ENCODE measurements at places on chromosomes 1 and 21. TPM values are rescaled to one million over a fixed set of nuclear protein-coding genes. Genes with fewer than 3 reads are reported as not detected.

The SERTAD4 gene
- 0.30 TPM for total RNA-seq

The SPRR4 gene
- total RNA-seq = not detected

The SH3D21 gene
- 1.4 TPM for total RNA-seq

The PLA2G2C gene
- total RNA-seq = not detected

The RHOU gene
- 3.2 TPM for total RNA-seq

The AGT gene
- total RNA-seq = 1.6 TPM

The OR2L2 gene
- not detected for total RNA-seq

DNA sequence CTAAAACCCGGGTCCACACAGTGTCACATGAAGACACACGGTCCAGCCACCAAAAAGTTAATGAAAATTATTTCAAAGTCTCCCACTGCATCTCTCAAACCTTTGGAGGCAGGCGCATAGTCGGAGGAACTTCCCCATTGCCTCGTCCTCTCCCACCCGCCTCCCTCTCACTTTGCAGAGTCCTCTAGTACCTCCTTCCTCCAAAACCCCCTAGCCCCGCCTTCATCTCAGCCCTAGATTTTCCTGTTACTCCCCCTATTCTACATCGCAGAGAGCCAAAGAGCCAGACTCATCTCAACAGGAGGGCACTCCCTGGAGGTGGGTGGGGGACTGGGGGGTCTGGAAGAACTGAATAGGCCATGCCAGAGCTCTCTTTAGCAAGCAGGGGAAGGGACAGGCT is 79.3 kb downstream of the DISP3 start:
- no peak for DNase-seq

GRCh38 chr1:109476825-109477224 is 6.9 kb upstream of the ATXN7L2 start:
- DNase-seq = no peak

DNA sequence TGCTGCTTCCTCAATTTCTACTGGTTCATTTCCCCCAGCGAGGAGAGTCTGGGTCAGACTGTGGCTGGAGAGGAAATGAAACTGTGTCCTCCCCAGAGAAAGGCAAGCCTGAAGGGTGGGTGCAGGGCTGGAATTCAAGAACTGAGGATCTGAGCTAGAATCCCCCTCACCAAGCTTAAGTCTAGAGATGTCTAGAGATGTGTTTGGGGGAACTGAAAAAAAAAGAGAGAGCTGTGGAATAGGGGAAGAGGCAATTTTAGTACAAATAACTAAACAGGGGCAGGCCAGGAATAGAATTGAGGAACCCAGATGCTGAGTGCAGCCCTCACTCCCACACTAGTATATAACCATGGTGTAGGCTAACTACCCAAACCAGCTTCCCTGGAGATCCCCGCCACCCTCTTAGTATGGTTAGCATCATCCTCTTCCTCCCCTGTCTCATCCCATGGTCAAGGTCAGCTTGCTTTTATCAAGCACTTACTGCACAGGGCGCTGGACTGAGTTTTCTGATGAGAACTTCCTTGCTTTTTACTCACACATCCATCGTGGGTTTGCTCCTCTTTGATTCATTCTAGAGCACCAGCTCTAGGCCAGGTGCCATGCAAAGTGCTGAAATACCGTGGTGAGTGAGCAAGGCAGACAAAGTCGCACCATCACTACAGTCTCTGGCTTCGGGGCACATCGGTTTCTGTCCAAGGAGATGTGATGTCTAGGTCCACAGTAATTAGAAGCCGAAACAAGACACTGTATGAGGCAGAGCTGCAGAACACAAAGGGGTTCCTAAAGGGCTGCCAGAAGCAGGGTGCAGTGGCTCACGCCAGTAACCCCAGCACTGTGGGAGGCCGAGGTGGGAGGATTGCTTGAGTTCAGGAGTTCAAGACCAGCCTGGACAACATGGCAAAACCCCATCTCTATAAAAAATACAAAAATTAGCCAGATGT is 112.9 kb upstream of the IPO9 start:
- no peak for DNase-seq

DNA sequence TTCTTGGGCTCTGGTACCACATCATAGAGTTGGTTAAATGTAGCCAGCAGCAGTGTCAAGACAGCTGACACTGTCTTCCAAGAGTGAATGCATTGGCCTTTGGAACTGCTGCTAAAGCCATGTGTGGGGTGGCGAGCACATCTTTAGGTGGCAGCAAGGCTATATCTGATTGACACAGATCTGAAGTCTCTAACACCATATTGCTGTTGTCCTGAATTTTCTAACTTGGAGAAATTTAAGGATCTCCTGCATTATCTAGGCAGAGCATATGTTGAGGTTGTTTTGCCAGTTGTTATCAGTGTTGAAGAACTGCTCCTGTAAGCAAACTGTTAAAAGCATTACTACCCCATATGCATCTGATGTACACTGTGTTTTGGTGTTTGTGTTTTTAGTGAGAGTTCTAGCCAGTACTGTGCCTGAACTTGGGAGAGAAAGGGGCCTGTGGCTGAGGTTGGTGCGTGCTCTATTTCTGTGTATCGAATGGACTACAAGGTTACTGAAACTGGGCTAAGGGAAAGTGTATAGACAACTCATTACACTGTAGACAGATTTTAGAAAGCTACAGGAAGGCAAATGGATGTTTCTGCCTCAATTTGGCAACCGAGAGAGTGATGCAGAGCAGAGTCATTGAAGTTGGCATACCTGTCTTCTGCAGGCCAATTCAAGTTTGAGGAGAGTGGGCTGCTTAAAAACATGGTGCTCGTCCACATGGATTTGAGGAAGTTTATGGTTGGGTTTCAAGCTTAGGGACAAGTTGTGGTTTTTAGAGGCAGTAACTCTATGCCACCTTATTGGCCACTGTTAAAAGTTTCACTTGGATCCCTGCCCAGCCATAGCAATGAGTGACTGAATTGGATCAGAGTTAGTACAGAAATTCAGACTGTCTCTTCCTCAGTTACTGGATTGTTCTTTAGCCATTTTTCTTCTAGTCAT is 16.9 kb downstream of the DYRK3 start:
- peak; percentile 31 for DNase-seq

GRCh38 chr1:200432586-200432985 is 22.8 kb upstream of the ZNF281 start:
- DNase-seq = no peak

GRCh38 chr1:179091691-179092165 is 9.9 kb downstream of the TOR3A start:
- DNase-seq = no peak

GRCh38 chr1:161177112-161177935 is at the start of gene B4GALT3:
Gene B4GALT3 (minus strand): TSS chr1:161177507. CDS start chr1:161176060, 1,447 bp downstream.
- DNase-seq = peak; percentile 84

GRCh38 chr1:151003180-151003579 is 3.5 kb downstream of the MINDY1 start:
- no peak for DNase-seq

- DNase-seq = no peak
Observed at GRCh38 chr1:78779831-78780230, 130.2 kb downstream of the IFI44 start.

DNA sequence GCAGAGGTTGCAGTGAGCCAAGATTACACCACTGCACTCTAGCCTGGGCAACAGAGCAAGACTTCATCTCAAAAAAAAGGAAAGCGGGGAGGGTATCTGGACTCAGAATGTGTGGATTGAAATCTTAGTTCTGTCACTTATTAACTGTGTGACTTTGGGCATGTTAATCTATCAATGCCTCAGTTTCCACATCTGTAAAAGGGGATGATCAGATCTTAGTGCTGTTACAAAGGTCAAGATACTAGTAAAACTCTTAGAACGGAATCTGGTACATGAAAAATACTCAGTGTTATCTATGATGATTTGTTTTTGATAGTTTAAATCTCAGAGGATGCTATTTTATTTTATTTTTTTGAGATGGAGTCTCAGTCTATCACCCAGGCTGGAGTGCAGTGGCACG is 10.5 kb downstream of the FAM76A start:
- DNase-seq = no peak

- DNase-seq = no peak
Observed at GRCh38 chr1:109904105-109904817, 6.4 kb upstream of the CSF1 start.

DNA sequence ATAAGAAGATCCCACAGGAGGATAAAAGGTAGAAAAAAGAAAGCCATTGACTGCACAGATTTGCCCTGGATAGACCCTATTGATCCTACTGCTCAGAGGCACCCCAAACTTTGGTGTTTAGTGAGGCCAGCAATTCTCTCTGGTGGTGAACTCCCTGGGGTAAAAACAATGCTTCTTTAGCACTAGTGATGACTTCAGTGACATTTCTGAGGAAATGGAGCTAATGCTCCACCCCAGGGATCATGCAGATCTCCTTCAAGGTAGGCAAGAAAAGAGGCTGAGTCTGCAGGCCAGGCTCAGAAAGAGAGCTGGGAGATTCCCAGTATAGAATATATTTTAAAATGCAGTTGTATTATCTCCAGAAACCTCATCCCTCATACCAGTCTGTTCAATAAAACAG is 140.3 kb downstream of the LMX1A start:
- DNase-seq = no peak

- no peak for DNase-seq
Observed at GRCh38 chr1:8873001-8873400, 5.5 kb downstream of the ENO1 start.

GRCh38 chr21:42022091-42022430 is 11.9 kb upstream of the ZBTB21 start:
- DNase-seq = no peak

DNA sequence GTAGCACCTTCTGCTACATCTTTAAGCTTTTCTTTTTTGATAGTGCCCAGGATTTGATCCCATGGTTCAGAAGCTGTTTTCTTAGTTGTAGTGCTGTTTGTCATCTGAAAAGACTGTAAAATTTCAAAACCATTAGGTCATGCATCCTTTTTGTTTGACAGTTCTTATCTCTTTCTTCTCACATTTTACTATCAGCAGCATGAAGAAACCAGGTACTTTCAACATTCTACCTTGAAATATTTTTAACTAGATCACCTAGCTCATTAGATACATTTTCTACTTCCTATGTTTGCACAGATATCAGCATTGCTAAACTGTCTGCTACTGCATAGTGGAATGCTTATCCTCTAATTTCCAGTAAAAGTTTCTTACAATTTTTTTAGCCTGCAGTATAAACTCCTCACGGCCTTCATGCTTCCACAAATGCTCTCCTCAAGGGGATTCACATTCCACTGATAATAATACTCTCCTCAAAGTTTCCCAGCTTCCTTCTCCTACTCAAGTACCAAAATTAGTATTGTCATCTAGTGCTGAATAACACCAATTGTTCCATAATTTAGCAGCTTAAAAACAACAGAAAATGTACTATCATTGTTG is 243.9 kb upstream of the ZRANB2 start:
- no peak for DNase-seq

- DNase-seq = no peak
Observed at GRCh38 chr1:87325982-87326738, 2.5 kb upstream of the LMO4 start.

DNA sequence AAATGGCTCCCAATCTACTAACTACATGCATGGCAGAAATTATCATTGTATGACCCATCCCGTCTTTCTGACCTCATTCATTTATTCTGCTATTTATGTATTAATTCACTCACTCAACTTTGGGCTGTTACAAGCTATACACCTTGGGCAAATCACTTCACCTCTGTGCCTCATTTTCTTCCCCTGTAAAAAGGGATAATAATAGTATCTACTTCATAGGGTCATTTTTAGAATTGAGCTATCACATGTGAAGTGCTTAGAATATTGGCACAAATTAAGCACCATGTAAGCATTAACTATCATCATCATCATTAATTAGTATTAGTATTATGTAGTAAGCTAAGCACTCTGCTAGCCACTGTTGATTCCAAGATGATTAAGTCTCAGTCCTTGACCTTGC is 52.1 kb downstream of the NMNAT2 start:
- DNase-seq = no peak

DNA sequence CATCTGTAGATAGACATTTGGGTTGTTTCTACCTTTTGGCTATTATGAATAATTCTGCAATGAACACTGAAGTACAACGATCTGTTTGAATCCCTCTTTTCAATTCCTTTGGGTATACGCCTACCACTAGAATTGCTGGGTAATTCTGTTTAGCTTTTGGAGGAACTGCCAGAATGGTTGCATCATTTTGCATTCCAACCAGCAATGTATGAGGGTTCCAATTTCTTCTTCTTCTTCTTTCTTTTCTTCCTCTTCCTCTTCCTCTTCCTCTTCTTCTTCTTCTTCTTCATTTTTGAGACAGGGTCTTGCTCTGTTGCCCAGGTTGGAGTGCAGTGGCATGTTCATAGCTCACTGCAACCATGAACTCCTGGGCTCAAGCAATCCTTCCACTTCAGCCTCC is 13.8 kb upstream of the THEM5 start:
- no peak for DNase-seq

DNA sequence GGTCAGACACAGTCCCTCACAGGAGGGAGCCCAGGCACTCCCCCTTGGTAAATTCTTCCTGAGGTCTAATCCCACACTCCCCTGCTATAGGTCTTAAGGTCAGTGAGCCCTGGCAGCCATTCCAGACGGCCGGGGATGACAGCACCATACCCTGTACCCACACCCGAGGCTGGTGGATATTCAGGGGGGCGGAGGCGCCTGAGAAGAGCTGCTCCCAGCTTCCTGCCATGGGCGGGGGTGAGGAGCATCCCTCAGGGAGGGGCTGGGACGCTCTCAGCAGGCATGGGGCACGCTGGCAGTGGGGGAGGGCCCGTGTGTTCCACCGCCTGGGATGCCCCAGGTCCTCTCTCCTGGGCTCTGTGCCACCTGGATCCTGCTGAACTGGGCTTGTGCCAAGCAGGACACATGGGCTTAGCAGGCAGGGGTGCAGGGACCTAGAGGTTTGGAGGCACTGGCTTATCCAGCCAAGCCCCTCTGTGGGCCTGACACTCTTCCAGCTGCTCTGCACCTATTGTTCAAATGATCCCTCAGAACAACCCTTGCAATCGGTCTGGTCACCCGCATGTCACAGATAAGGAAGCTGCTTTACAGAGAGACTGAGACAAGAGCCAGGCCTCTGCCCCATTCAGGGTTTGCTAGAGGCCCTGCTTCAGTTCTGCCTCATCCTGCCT is 5.7 kb upstream of the ADGRB2 start:
- no peak for DNase-seq

DNA sequence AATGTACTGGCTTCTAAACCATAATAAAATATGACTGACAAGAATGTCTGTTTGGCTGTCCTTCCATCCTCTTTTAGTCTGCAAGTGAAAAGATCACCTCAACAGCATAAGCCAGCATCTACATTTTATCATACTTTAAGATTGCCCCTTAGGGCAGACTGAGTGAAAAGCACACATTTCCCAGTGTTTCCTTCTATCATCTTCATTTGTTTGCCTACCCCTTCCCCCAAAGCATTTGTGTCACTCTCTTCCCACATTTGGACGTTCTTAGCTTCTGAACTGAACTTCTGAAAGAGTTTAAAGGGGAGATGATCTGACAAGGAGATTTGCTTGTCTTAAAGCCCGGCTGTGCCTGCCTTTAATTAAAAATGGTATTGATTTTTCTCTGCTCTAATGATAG is 322.2 kb downstream of the SPATA17 start:
- no peak for DNase-seq

GRCh38 chr1:1157914-1158710 is 15.6 kb upstream of the TTLL10 start:
- DNase-seq = peak; percentile 86

- no peak for DNase-seq
Observed at GRCh38 chr1:75338616-75339483, 204.7 kb downstream of the LHX8 start.
